ENCODE measurements at places on chromosomes 3 and 15.

DNA sequence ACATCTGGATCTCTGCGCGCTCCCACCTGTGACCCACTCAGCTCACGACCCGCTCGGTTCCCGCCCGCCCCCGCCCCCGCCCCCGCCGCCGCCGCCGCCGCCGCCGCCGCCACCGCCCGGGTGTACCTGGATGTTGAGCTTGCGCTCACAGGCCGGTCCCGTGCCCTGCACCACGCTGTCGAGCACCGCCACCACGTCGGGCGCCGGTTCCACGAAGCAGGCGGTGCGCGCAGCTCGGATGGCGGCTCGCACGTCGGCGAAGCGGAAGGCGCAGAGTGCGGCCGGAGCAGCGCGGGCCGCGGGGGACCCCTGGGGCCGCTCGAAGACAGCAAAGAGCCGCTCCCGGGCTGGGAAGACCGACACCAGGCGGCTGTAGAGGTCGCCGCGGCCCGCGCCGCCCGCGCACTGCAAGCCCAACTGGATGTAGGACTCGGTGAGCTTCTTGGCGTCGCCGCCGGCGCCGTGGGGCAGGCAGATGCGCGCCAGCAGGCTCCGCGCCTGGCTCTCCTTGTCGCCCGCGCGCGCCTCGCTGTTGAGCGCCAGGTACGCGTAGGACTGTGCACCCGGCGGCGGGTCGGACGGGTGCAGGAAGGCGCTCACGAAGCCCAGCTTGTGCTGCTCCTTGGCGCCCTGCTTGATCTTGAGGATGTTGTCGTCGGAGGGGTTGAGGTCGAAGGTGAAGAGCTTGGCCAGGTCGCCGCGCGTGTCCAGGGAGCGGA lies 1.1 kb downstream of the PLXND1 start:
- DNase-seq, result peak; percentile 66

DNA sequence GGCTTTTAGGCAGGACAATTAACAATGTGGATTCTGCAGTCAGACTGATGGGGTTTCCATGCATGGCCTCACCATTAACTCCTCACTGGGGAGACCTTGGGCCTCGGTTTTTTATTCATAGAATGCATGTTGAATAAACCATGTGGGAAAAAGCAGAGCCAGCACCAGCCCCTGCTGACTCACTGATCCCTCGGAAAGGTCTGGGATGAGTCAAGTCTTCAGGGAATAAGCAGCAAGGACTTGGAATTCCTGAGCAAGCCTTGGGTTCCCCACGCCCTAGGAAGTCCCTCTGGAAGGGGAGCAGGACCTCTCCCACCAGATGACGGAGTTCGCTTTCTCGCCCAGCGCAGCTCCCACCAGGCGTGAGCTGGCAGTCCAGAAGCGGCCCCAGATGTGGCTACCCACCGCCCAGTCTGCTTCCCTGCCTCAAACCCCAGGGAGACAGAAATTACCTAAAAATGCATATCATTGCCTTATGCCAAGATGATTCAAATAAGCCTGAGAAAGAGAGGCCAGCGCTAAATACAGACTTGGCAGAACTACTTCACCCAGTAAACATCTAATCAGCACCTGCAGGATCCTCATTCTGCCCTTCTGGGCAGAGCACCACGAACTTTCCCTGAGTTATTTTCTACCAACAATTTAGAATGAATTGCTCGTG lies 45.4 kb downstream of the BTD start:
- DNase-seq, result peak; percentile 53

DNA sequence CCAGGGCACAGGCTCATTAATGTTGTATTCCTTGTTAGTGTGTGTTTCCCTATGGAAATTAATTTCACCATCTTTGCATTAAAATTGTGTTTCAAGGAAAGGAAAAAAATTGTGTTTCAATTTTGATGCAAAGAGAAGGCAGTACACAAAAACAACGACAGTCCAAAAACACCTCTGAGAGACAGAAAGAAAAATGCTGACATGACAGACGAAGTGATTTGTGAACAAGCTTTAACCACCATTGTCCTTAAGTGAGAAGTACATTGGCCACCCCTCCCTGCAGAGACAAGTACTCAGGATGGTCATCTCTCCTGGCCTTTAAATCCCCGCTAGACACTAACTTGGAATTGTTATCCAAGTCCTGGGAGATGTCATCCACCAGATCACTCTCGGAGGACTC lies 50.2 kb upstream of the MTMR10 start:
- DNase-seq, result no peak

DNA sequence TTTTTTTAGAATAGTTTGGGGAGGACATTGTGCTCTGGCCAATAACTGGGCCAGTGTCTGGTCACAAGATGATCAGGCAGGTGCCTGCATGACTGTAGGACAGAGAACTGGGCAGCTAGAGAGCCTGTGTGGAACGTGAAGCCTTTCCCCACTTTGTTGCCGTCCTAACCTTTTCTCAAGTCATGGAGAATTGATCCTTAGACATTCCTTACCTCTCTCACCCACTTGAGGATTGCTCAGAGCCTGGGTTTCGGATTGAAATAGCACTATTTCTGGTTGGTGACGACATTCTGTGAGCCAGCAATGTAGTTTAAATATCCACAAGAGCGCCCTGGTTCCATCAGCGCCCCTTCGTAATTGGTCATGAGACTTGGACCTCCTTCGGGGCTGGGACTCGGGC lies 138.4 kb downstream of the IGF1R start:
- no peak for DNase-seq

DNA sequence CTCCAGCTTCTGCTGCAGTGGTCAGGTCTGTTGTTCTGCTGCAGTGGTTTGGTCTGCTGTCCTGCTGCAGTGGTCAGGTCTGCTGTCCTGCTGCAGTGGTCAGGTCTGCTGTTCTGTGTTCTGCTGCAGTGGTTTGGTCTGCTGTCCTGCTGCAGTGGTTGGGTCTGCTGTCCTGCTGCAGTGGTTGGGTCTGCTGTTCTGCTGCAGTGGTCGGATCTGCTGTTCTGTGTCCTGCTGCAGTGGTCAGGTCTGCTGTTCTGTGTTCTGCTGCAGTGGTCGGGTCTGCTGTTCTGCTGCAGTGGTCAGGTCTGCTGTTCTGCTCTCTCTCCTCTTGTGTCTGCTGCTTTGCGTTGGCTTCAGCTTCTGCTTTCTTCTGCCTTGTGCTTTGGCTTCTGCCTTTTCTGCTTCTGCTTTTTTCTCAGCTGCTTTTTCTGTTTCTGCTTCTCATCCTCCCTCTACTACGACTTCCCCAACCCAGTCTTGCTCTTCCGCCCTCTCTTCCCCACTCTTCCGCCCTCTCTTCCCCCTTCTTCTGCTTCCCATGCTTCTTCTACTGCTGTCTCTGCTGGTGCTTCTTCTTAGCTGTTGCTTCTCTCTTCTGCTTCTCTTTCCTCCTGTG lies 50.7 kb downstream of the FAM43A start:
- DNase-seq, result no peak

DNA sequence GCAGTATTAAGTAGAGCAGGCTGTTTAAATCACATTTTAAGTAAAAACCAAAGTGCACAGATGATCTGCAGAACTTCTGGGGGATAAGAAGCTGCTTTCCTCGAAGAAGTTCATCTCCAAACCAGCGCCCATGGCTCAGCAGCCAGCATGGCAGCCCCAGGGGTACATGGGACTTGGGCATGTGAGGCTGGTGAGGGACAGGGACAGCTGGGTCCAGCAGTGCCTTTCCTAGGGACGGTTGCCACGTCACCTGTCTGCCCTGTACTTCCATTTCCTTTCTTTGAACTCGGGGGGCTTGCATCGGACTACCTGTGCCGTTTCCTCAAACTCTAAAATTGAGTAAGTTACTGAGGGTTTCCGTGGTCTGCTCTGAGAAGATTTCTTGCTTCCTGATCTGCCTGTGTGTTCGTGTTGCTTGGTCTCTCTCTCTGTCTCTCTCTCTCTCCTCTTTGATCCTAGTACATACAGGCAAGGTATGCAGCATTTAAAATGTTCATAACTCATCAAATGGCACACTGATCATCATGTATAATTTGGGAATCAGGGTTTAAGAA lies 67.6 kb downstream of the IGF1R start:
- DNase-seq, result no peak

GRCh38 chr15:60448668-60449360 lies 30.1 kb downstream of the ICE2 start:
- DNase-seq, result no peak
